ENCODE measurements at places on chromosomes 6 and 20.

- no peak for DNase-seq
Measured at GRCh38 chr20:16284385-16285100, 288.7 kb downstream of the KIF16B start.

GRCh38 chr6:137926207-137926731 lies 59.2 kb downstream of the TNFAIP3 start:
- DNase-seq: no peak

DNA sequence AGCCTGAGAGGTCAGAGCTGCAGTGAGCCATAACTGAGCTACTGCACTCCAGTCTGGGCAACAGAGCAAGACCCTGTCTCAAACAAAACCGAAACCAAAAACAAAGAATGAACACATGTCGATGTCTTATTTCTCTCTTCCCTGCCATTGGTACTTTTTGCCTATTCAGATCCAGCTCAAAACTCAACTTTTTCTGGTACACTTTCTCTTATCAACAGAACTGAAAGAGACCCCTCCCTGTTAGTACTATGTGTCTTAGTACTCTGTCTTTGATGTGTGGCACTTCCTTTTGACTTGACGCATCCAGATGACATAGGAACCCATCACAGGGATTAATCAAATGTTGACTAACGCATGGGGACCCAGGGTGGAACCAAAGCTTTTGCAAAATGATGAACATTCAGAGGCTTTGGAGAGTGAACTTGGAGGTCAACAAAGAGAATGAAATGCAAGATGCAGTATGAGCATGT lies 44.8 kb downstream of the AKAP12 start:
- no peak for DNase-seq

DNA sequence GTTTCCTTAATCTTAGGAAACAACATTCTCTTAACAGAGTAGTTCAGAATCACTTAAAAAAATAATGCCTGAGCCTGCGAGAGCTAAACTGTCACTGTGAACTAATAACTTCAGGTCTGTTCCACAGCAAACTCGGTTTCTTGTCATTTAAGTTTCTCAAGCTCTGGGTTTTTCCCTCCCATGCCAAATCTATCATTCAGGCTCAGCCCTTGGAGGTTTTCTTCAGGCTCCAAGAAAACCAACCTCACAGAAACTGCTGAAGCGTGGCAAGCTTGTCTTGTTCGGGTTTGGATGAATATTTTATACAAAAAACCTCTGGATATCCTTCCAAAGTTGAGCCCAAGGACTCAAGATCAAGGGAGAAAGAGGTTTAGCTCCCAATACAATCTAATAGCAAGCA lies 99.7 kb upstream of the SNX9 start:
- DNase-seq: no peak

DNA sequence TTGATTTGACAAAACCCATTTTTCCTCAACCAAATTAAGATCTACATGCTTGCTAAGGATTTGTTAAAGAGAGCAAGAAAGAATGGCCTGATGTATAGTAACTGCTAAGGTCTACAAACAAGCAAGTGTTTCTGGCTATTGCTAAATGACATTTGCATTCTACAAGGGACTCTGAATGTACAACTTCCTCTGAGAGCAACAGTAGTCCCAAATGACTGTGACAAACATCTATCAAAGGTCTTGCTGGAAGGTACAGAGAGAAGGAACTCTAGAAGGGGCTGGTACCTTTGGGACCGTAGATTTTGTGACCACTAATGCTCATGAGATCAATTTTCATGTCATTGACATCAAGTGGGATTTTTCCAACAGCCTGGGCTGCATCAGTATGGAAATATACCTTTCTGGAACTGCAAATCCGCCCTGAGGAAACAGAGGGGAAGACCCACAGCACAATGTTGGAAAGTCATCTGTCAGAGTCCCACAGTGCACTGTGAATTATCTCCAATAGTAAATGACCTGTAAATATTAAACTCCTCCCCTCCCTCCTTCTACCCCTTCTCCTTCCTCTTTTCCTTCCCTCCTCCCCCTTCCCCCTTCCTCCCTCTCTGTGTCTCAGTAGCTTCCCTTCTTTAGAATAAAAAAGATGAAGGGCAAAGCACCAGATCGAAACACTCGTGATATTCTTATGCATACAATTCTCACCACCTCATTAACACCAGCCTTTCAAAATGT lies 15.9 kb upstream of the CPNE1 start:
- DNase-seq: no peak

DNA sequence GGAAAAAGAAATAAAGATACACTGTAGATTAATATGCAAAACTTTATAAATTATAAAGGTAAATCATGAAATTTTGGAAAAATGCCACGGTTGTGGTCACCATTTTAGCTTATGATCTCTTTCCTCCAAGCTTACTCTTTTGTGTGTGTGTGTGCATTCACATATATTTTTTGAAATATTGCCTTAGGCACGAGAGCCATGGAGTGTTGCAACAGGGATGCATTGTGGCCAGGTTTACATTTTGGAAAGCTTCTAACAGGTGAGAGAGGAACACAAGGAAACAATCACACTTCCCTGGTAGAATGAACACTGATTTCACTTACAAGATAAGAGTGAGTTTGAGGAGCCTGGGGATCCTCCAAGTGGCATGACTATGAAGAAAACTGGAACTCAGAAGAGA lies 214.5 kb upstream of the TENT5A start:
- DNase-seq: no peak

DNA sequence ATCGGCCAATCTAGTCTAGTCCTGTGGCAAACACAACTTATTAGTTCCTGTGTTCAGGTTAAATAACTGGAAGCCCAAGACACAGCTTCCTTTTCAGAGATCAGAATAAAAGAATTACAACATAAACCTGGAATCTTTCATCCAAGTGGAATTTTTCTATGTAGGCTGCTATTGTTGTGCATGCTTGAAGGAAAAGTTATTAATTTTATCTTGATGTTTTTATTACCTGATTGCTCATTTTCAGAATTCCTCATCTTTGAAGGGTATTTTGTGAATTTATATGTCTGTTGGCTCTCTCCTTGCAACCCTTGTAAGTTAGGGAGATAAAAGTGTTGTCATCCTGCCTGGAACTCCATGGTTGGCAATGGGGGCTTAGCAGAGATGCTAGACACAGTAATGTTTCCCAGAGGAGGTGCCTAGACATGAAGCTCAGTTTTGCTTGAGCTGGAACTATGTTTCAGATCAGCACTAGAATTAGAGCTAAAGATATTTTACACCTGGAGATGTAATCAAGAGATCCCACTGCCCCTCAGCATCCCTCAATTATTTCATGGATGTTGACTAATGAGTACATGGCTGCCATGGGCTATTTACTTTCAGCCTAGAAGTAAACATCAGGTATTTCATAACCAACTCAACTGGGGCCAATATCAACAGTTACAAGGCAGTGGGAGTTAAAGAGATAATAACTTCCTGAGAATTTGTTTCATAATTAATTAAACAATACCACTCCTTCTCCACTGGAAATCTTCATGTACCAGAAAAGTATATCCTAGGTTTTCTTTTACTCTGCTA lies 367.0 kb upstream of the MARCKS start:
- no peak for DNase-seq

DNA sequence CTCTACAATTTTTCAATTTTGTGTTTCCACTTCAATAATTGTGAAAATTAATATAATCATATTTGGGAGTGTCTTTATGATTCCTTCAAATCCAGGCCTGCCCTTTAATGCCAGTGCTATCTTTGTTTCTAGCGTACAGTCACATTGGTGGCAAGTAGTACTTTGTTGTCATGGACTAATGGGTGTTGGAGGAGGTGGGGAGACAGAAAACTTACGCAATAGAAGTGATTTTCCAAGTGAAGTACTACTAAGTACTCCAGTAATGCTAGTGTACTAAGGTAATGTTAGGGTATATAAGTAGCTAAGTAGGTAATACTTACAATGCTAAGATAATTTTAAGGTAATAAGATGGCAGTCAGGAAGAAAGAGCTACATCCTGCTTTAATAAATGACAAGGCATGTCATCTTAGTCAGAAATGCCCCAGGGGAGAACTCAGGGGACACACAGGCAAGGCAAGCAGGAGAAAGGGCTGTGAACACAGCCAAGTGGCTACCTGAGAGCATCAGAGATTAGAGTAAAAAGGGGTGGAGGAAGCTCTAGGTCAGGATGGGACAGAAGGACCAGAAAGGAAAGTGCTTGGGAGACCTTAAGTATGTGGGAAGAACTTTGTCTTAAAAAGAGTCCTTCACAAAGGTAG lies 217.2 kb upstream of the PRDM1 start:
- no peak for DNase-seq

- no peak for DNase-seq
Measured at GRCh38 chr6:72589096-72589495, 32.8 kb upstream of the KCNQ5 start.

All from CD4-positive, alpha-beta T cell treated with Interleukin-12 subunit alpha and Interleukin-12 subunit beta, for 1 hour (primary cell).